ENCODE measurements at places on chromosomes 12 and 14.

DNA sequence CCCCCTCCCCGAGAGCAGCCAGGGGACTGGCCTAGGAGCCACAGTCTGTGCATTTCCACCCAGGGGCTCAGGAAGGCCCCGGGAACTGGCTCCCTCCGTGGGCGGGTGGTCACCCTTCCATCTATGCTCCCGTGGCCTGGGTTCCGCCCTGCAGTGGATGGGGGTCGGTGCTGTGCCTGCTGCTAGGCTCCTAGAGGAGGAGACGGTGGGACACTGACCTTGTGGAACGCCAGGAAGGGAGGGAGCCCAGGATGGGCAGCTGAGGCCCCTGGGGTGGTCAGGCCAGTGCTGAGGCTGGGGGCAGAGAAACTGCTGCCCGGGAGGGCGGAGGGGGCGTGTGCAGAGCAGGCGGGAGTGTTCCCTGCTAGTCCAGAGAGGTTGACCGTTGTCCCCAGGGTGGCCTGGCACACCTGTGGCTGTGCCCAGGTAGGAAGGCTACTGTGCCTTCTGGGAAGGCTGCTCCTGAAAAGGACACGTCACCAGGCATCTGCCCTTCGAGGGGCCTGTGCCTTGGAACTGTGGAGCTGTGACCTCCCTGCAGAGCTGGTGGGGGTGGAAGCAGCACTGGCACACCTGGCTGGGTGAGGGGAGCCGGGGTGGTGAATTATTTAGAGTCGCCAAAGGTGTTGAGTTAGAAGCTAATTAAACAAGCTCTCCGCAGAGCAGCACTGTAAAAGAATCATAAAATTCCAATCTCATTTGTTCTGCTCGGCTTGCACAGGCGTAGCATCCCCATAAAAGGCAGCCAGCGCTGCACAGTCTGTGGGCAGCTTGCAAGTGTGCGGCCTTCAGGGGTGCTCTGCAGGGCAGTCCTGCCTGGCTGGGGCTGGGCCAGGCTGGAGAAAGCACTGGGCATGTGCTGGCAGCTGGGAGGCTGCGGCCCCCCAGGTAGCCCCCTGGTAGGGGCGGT, 145.1 kb downstream of the KIF26A start:
- DNase-seq, result no peak

DNA sequence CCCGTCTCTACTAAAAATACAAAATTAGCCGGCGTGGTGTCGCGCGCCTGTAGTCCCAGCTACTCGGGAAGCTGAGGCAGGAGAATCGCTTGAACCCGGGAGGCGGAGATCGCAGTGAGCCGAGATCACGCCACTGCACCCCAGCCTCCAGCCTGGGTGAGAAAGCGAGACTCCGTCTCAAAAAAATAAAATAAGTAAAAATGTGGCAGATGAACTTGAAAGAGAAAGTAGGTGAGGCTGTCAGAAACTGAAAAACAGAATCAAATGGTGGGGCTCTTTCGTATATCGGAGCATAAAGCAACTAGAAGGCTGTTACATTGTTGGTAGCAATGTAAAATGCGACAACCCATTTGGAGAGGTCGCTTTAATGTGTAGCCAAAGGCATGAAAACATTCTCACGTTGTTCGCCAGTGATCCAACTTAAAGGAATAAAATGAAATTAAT, 767 bp upstream of the CCNT1 start:
- no peak for DNase-seq

DNA sequence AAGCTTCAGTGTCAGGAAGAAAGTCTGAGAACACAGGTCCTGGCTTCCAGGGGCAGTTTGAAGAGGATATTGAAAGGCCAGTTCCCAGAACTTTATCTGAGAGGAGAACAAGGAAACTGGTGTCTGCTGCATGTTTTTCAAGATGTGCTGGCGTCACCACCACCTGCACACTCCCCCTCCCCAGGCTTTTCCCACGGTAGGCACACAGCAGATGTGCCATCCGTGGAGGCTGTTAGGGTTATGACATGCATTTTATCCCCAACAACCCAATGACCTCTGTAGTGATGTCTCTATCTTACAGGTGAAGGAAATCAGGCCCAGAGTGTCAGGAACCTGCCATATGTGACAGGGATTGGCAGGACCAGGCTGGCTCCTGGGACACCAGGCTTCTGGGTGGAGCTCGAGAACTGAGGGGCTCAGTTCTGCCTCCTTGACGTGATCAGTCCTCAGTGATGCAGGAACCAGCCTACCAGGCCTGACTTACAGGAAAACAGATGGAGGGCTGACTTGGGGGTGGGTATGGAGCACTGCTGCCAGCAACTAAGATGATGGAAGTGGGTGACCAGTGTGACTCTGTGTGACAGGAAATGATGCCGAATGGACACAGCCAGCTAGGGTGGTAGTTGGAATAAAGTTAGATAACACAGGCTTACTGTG, 16.8 kb downstream of the SLC25A47 start:
- DNase-seq, result no peak

GRCh38 chr12:128091951-128092382, 175.0 kb upstream of the TMEM132C start:
- no peak for DNase-seq

DNA sequence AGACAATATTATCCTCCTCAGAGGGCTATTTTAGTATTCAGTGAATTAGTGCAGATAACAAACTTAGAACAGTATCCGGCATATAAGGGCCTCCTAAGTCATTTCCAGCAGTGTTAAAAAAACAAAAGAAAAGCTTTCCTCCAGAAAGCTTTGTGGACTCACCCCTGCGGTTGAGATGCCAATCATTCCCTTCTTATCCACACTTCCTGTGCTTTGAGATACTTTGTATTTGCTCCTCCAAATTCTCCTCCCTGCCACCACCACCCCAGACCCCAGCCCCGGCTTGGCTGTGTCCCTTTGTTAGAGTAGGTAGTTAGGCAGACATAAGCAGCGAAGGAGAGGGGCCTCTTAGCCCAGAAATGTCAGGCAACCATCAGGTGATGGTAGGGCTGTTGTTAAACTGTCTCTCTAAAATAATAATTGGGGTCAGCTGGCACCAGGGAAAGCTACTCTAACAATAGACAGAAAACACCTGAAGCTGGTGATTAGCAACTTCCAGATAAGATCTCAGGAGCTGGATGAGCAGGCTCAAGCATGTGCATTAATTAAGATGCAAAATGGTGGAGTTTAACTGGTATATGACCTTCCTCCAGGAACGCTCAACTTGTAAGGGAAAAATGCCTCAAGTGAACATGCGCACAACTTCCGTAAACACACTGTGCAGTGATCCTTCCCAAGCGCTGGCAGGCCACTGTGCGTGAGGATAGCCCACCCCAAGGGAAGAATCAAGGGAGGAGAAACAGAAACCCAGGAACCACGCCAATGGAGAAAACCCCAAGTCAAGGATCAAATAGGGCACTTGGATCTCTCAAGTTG, 152.1 kb upstream of the EEA1 start:
- no peak for DNase-seq

DNA sequence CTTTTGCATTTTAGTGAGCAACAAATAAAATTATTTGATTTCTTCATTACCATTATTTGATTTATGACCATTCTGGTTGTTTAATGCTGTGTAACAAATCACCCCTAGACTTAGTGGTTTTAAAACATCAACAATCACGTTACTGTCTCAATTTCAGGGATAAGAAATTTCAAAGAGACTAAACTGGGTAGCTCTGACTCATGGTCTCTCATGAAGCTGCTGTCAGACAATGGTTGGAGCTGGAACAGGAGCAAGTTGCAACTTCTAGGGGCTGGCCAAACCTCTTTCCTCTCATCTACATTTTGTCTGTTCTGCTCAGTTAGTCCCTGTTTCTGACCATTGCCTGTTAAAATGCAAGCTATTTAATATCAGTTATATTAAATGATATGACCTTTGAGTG, 517.0 kb downstream of the KCNH5 start:
- DNase-seq, result no peak

DNA sequence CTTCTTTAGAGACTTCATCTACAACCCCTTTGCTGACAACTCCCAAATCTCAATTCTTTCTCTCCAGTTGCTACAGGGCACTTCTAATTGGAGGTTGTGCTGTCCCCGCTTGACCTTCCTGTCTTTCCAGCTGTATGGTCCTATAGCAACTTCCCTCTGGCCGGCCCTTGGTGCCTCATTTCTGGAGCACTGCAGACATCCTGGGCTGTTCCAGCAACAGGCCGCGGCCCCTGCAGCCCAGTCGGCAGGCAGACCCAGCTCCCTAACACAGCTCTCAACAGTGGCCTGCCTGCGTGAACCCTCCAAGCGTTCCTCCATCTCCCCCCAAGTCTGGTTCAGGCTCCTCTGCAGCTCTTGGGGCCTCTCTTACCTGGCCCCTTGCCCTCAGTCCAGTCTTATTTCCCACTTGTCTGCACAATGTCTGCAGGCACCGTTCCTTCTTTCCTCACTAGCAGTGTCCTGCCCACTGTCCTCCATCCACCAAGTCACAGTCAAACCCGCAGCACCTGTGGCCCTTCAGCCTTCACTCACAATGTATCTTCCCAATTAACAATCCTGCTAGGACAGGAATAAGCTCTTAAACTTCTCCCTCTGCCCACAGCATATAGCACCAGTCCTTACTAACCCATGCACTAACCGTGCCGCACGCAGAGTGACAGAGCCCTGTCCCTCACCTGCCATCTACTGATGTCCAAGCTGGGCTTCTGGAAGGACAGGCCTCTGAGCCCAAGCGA, 1.6 kb upstream of the EML1 start:
- no peak for DNase-seq

- DNase-seq, result no peak
Observed at GRCh38 chr14:72975770-72976169, 49.5 kb downstream of the DCAF4 start.
